ENCODE measurements at places on chromosomes 4 and X.
A peak's percentile ranks its signal among the peaks of the same experiment; 100 is the strongest.

DNA sequence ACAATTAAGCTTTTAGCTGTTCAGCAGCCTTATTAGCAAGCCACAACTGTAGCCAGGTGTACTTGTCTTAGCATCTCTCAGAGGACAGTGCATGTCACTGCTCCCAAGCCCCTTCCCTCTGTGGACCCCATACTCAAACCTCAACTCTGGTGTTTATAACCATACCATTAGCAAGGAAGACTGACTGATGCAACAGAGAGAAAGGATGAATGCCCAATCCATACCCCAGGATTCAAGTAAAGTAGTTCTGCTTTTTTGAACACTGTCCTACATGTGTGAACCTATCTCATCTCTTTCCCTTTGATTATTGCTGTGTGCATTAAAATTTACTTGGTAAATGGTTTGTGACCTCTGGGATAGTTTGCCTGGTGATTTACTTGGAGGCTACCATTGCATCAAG is 22.8 kb upstream of the CYBB start:
- DNase-seq = no peak

DNA sequence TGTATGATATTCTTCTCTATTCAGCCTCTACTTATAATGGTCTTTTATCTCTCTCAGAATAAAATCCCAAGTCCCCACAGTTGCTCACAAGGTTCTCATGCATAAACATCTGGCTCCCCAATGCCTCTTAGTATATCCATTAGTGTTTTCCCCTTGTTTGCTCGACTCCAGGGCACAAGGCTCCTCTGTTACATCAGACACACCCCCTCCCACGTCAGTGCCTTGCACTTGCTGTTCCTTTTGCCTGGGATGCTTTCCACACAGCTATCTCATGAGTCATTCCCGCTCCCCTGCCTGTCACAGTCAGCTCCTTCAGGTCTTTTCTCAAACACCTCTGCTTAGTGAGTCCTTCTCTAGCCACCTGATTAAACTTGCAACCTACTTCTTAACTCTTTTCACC is 260.2 kb downstream of the IL1RAPL1 start:
- DNase-seq = no peak

- no peak for DNase-seq
Observed at GRCh38 chrX:86809651-86810050, 661.4 kb downstream of the DACH2 start.

DNA sequence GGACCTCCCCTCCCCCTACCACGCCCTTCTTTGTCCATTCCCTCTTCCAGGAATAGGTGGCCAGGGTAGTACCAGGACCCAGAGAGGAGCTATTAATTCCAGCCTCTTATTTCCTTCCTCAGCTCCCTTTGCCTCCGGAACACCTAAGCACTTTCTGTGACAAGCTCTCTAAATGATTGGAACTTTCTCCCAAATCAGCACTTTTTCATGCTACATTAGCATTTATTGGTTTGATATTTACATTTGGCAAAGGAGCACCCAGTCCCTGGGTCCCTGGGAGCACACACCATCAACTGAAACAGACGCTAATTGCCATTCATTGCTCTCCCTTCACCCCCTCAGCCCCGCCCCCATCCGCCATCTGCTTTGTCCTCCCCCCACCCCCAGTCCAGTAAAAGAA is 182.0 kb upstream of the BCOR start:
- no peak for DNase-seq

- no peak for DNase-seq
Observed at GRCh38 chrX:94051926-94052325, 377.9 kb downstream of the FAM133A start.

DNA sequence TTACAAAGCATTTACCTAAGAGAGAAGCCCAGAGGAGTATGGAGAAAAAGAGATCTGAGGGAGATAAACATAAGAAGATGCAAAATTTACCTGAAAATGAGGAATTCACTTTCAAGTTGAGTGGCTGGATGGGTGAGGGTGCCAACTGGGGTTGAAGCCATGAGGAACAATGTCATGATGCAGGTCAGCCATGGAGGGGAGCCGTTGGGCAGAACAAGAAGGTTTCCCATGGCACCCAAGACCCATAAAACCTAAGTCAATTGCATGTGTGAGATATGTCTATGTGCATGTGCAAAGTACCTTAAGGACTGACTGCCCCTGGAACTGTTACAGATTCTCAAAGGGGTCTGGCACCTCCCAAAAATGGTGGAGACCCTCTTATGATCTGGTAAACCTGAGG is 46.6 kb upstream of the PRRG1 start:
- DNase-seq = peak; percentile 6

DNA sequence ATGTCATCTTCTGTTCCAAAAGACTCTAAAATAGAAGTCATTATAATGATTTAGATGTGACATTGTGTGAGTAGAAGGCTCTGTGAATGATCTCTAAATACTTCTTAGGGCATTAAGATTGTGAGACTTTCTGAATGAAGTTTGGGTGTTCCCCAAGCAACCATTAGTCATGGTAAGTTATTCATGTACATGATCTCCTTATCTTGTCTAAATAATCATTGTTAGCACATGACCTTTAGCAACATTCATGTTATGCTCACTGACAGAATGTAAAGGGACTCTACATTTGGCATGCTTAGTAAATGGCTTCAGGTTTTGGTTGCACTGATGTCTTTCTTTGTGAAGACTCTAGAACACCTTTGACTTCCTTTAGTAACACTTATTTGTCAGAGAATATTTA is 140.8 kb upstream of the AGA start:
- no peak for DNase-seq

DNA sequence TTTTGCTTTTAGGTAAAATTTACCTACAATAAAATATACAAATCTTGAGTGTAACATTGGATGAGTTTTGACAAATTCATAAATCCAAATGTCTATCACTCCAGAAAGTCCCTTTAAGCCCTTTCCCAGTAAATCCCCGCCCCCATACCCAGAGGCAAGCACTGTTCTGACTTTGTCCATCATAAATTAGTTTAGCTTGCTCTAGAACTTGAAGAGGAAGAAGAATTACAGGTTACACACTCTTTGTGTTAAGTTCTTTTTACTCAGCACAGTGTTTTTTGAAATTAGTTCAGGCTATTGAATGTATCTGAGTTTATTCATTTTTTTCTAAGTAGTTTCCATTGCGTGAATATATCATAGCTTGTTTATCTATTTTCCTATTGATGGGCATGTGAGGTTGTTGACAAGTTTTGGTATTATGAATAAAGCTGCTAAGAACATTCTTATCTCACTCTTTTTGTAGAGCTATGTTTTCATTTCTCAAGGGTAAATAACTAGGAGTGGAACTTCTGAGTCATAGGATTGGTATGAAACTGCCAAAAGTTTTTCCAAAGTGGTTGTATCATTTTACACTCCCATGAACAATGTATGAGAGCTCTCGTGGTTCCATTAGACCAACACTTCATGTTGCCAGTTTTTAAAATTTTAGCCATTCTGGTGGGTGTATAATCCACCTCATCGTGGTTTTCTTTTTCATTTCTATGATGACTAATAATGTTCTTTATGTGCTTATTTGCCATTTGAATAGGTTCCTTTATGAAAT is 22.4 kb upstream of the HPSE start:
- DNase-seq = no peak

DNA sequence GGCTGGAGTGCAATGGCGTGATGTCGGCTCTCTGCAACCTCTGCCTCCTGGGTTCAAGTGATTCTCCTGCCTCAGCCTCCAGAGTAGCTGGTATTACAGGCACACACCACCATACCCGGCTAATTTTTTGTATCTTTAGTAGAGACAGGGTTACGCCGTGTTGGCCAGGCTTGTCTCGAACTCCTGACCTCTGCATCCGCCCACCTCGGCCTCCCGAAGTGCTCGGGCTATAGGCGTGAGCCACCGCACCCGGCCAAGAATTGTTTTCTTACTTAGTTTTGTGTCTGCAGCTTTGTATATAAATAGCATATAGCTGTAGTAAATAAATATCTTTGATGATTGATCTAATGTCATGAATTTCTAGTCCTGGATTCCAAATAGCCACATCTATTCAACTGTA is 81.1 kb downstream of the IL1RAPL1 start:
- no peak for DNase-seq

GRCh38 chr4:84529169-84529751 is 30.2 kb upstream of the NKX6-1 start:
- peak; percentile 26 for DNase-seq

DNA sequence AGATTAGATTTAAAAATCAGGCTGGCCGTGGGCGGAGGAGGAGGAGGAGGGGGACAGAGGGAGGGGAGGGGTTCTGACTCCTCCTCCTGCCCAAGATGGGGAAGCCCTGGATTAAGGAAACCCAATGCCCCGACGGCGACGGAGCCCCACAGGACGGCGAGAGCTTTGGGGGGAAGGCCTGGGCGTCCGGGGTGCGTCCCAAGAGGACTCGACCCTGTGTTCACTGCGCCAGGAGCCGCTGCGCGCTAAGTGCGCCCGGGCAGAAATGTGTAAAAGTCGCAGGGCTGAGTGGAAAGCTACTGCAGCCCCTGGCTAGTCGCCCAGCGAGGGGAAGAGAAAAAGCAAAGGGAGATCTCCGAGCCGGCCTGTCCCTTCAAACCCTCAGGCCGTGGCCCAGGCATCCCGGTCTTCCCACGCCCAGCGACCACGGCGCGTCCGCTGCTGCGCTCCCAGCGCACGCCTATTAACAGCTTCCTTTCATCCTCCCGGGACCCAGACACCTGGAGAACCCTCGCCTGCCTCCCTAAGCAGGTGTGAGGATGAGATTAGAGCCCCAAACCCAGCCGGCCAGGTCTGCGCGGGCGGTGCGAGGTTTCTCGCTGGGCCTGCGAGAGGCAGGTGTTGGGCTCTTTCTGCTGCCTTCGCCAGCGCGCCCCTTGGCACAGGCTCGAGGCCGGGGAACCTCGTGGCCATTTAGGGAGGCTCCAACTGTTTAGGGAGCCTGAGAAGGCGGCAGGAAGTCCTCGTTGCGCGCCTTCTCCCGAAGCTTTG is 1.4 kb upstream of the RPS6KA3 start:
- DNase-seq = no peak

DNA sequence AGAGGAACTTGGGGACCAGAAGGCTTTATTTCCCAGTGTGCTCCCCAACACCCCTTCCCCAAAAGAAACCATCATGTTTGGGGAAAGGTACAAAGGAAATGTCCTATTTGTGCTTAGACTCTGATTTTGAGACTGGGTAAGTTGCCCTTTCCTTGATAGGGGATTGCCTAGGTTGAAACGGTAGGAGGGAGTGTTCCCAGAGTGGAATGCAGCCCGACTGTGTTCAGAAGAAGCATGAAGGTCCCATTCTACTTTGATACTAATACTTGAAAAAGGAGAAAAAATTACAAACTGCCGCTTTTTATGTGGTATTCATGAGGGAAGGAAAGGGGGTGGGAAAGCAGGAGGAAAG is 32.4 kb upstream of the TMEM131L start:
- no peak for DNase-seq

DNA sequence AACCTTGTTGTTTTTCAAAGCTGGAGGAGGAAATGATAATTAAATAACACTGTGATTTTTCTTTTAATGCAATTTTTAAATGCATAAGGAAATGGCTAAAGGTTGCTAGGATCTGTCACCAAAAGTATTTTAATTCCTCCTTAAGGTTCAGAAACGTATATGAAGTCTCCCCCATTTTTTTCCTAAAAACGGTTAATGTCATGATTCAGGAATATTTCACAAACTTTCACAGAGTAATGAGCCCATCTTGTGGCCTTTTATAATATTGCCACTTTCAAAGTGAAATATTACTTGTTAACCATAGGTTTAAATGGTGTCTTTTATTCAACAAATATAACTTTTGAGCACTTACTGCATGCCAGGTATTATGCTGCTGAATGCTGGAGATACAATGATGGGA is 99.5 kb upstream of the USP38 start:
- DNase-seq = no peak

- peak; percentile 88 for DNase-seq
Observed at GRCh38 chrX:9342561-9343051, 122.3 kb upstream of the TBL1X start.

DNA sequence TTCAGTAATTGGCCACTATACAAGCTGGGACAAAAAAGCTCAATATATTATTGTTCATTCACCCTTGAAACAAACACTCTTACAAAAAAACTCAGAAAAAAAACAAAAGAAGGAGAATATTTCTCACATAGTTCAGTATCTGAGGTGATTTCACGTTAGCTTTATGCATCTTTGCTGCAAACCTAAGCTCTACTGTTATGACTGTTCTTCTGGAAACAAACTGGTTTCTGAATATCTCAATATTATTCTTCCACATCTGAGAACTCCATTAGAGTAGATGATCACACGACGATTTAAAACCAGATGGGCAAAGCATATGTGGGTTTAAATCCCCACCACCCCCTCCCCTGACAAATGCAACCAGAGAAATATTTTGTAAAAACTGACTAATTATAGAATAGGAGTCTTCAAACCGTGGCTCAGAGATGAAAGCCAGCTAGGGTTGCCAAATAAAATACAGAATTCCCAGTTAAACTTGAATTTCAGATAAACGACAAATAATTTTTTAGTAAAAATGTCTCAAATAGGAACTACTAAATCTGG is 182.0 kb upstream of the FAM241A start:
- DNase-seq = no peak

DNA sequence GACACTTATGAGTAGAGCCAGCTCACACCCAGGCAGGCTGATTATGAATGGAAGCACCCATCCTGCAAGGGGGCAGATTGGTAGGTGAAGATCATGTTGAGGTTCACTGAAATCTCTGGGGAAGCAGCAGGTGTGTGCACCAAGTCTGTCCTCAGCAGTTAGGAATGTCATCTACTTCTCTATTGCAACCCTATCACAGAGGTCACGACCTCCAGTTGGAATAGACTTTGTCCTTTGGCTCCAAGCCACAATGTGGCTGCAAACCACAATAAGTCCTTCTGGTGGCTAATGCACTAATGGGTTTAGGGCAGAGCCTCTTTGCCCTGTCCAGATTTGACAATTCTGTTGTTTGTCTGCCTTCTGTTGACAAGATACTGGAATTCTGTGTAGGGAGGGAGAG is 1056.7 kb downstream of the PCDH19 start:
- no peak for DNase-seq

DNA sequence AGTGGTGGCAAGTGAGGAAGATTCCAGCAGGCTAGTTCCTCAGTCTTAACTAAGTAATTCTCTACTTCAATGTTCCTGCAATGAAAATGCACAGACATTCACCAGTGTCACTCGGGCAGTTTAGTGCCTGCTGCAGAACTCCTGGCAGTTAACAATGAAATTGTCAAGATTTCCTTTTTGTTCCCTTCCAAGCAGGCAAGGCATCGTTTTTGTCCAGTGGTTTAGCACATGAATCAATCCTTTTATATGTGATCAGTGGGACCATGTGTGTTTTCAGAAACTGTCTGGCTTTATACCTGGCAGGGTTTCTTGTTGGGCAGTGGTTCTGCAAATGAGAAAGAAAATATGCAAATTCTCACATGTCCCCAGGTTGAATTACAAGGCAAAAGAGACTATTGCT is 122.2 kb downstream of the GBA3 start:
- DNase-seq = no peak
